ENCODE measurements at places on chromosomes 5 and 9.
A peak's percentile ranks its signal among the peaks of the same experiment; 100 is the strongest.

- DNase-seq = no peak
Measured at GRCh38 chr9:134678206-134678605, 36.6 kb downstream of the COL5A1 start.

- no peak for DNase-seq
Measured at GRCh38 chr9:110447476-110447875, 109.8 kb upstream of the TXNDC8 start.

GRCh38 chr9:110089681-110090370 is 118.1 kb downstream of the C9orf152 start:
- DNase-seq = no peak

GRCh38 chr5:167155387-167156005 is 1135.9 kb upstream of the WWC1 start:
- DNase-seq = no peak

DNA sequence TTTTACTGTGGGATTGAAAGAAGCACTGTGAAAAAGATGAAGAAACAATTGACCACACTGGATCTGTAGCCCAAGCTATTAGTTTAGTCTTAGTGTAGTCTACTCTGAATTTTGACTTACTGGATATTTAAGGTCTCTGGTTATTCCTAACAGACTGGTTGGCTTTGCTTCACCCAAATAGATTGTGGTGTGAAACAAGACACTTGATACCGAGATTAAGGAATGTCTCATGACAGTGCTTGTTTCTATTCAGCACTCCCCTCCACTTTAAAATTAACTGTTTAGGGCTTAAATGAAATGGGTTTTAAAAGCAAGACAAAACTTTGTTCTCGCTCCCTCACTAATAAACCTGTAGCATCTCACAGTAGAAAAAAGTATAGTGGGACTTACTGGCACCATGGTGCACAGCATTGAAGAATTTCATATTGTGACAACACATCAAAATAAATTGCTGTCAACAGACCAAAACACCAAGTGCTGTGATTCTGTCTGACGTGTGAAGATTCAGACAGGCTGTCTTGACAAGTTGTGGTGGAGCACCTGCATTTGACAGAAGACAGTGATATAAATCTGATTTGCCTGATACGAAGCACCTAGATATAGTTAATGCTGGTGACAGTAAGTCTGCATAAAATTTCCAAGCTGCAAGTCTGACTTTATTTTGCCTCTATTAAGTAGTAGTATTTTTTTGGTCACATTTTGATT is 73.1 kb downstream of the PBX3 start:
- DNase-seq = no peak

DNA sequence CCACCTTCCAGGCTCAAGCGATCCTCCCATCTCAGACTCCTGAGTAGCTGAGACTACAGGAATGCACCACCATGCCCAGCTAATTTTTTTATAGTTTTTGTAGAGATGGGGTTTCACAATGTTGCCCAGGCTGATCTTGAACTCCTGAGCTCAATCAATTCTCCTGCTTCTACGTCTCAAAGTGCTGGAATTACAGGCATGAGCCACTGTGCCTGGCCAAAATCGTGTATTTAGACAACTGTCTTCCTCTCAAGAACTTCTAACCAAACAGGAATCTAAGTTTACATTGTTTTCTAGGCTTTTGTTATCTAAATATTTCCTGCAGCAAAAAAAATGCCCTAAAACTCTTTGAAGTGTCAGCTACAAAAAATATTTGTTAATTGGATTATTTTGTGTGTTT is 78.8 kb downstream of the NLN start:
- no peak for DNase-seq

GRCh38 chr5:20636686-20637085 is 648.7 kb upstream of the CDH18 start:
- no peak for DNase-seq

- peak; percentile 61 for DNase-seq
Measured at GRCh38 chr5:132747616-132748440, 602 bp downstream of the CCNI2 start.

GRCh38 chr9:121598965-121599871 is 52.2 kb upstream of the DAB2IP start:
- DNase-seq = no peak

DNA sequence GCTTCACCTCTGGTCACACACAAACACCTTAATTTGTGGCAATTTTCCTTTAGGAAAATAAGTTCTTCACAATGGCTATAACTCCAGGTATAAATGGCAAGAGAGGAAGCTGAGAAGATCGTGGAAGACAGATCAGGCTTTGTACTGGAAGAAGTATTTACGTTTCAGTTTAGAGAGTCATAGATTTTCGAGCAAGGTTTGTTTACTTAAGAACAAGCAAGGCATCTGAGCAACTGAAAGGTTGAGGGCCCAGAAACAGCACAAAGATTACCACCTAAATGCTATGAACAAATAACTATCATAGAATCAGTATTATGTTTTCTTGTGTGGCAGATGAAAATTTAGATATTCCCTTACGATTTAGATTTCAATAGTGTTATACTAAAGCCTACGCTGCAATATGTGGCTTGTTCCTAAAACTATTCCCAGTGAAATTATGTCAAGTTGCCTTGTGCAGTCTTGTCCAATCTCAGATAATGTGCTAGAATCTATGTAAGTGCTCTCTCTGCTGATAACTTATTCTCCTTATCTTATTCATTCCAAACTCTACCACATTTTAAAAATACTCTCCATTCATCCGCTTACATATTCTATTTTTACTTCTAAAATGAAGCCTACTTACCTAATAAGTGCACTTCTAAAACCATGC is 6.7 kb downstream of the SLCO4C1 start:
- DNase-seq = no peak

- DNase-seq = no peak
Measured at GRCh38 chr5:546376-546908, 22.2 kb upstream of the SLC9A3 start.

DNA sequence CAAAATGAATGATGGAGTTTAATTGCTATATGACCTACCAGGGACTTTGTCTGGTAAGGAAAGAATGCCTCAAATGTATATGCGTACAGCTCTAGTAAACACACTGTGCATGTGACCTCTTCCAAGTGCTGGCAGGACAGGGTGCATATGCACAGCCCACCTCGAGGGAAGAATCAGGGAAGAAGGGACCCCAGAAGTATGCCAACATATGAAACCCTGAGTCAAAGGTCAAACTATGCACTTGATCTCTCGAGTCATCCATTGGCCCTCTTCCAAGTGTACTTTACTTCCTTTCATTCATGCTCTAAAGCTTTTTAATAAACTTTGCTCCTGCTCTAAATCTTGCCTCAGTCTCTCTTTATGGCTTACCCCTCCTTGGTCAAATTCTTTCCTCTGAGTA is 804.6 kb upstream of the COX7C start:
- DNase-seq = no peak

DNA sequence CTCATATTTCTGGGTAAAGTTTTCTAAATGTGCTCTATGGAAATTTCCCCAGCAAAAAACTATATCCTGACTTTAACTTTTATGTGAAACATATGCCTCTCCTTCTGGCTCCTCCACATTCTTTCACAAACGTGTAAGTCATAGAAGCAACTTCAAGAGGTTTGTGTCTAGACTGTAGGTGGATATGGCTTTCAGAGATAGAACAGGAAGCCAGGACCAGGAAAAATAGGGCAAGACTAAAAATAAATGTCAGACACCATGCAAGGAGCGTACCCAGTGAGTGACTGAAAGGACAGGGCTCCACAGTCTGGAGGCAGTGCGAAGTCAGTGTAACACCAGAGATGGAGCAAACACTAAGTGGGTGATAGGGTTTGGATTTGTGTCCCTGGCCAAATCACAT is 240.7 kb downstream of the COX7C start:
- no peak for DNase-seq

GRCh38 chr5:133450286-133450685 is 162.1 kb downstream of the FSTL4 start:
- no peak for DNase-seq

DNA sequence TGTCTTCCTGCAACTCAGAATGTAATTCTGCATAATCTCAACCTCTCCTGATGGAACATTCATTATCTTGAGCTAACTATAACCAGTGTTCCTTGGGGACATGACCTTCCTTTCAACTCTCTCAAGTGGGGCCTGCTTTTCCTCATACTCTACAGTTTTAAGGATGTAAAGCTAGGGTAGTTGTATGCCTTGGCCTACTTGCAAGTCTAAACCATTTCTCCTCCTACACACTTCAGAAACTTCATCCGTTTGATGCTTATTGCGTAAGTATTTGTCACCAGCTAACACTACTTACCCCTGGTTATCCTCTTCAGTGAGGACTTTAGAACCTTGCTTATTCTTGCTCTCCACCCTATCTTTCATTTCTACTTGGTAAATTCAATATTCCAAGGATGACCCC is 548.9 kb downstream of the HINT1 start:
- DNase-seq = no peak

DNA sequence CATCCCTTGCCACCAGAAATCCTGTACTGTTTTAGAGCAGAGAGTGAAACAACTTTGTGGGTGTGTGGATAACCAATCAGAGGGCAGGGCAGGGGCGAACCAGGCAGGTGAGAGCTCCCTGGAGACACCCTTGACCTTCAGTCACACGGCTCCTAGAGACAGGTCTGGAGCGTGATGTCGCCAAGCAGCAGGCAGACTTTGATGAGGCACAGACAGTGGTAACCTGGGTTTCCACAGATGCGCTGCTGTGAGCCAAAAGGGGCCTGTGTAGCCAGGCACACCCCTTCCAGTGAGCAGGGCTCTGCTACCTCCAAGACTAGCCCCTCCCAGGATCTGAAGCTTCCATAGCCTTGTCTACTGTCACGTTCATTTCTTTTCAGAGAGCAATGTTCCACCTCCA is 317.8 kb upstream of the ADCY2 start:
- DNase-seq = no peak

DNA sequence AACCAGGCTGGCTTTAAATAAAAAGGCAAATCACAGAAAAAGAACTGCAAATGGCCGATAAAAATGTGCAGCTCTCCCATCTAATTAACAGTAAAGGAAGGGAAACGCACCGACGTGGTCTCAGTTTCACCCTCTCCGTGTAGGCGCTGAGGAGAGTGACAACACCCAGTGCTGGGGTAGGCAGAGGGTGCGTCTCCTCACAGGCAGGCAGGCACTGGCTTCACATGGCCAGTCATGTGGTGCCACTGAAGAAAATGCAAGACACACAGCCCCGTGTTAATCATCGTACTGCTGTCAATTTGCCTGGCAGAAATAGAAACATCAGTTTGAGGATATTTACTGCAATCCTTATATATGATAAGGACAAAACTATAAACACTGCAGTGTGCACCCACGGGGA is 178.4 kb downstream of the FANCC start:
- DNase-seq = no peak

- DNase-seq = peak; percentile 62
Measured at GRCh38 chr5:128674837-128675446, 136.9 kb upstream of the FBN2 start.

- no peak for DNase-seq
Measured at GRCh38 chr9:18588002-18588401, 114.0 kb downstream of the ADAMTSL1 start.

- DNase-seq = peak; percentile 75
Measured at GRCh38 chr9:99906403-99907207, at the start of gene STX17. STX17 (plus strand) TSS chr9:99906654; CDS start chr9:99915240, 8,586 bp downstream.
